ENCODE measurements at places on chromosomes 1 and 21.

- no peak for DNase-seq
These were observed 20.1 kb upstream of the KCTD3 start for GRCh38 chr1:215547011-215547410.

DNA sequence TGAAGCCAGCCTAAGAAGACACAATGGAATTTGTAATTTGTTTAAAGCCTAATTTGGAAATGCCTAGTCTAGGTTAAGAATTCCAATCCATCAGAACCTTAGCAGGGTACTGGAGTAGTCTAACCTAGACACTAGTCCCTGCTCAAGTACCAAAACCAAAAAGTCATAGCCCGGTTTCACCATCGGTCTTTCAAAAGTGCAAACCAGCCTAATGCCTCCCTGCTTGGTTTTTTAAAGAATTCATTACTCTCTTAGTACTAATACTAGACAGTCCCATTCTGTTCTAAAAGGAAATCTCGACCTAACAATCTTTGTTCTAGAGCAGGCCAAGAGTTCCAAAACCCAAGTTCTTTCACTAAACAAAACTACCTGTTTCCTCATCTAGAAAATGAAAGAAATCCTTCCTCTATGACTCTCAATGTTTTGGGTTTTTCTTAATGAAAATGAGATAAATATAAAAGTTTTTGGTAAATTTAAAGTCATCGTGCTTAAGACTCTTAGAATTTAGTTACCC, 2.6 kb downstream of the PUM1 start:
- no peak for DNase-seq

DNA sequence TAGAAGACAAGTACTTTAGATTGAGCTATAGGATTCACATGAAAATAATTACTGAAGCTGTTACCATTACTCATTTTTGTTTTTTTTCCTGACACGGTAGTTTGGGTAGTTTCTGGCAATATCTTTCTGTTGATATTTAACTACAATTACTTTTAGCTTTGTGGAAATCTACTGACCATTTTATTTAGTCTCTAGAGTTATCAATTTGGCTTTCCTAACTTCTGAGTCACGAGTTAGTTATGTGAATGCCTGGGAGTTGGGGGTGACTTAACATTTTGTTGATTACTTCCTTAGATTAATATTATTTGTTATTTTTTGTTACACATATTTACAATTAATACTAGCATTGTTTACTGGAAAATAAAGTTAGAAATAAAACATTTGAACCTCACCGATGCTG, 160.6 kb downstream of the HMCN1 start:
- DNase-seq, result no peak

- no peak for DNase-seq
These were observed 67.2 kb downstream of the SLC35A3 start for GRCh38 chr1:100036718-100037655.

DNA sequence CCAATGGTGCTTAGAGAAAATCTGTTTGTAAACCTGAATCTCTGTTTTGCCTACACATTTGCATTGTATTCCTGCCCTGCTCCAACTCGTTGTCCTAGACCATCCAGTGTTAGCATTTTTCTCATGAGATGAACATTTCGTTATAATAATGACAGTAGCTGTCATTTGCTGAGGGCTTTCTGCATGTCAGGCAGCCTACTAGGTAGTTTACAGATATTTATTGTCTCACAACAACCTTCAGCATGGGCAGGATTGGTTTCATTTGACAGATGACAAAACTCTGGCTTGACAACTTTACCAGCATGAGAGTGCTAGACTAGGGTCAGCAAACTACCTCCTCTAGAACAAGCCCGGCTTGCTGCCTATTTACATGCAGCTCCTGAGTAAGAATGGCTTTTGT, 10.1 kb downstream of the ST6GALNAC3 start:
- DNase-seq, result no peak

GRCh38 chr1:167052389-167052788, 37.8 kb downstream of the GPA33 start:
- no peak for DNase-seq

DNA sequence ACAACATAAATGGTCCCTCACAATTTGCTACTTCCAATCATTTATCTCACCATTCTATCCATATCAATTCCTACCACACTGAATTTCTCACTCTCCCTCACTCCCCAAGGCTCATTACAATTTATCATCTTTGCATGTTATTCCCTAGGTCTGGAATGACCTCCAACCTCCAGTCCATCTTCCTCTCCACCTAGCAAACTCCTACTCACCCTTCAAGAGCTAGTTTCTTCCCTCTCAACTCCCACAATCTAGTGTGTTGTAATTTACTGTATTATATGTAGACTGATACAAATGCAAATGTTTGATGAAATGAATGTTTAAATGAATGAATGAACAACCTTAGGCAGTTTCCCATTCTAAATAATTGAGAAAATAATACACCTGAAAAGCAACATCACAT, 3.6 kb downstream of the TUT4 start:
- DNase-seq, result no peak

GRCh38 chr1:90339811-90340210, 344.9 kb downstream of the ZNF326 start:
- no peak for DNase-seq

GRCh38 chr1:243496806-243497205, 241.0 kb downstream of the SDCCAG8 start:
- no peak for DNase-seq

DNA sequence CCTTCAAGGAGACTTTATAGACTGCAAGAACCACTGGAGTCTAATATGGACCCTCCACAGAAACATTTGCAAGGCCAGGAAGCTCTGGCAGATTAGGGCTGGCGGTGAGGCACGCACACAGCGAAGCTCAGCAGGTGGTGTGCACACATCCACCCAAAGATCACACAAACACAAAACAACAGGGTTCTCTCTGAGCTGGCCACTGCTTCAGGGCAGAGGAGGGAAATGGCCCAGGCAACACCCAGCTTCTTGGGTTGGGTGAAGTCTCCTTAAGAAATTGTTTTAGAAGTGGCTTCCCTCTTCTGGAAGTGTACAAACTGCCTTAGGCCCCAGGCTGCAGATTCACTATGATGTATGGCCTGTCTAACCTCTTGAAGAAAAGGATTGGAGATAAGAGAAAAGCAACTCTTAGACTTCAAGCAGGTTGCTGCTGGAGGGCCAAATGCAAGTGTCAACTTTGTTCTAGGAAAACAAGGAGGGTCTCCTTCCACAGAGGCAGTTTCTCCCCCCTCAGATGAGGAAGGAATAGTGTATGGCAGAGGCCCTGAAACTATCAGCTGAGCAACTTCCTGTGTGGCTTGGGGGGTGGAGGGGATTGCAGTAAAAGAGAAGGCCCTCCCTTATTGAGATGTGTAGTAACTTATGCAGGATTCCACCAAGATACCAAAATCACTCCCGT, 2.0 kb downstream of the RCSD1 start:
- DNase-seq, result no peak

DNA sequence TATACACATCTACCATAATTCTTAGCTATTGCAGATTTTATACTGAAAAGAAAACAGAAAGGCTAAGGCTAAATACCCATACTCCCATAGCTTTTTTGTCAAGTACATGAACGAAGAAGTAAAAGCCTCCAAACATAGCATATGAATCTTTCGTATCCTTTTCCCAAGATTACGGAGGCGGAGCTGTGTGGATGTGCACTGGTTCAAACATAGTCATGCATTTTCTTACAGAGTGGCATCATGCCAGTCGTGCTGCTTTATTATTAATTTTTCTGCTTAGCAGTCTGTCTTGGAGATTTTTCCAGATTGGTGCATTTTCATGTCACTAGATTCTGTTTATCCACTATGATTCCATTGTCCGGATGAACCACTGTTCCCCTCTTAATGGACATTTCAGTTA, 118.7 kb upstream of the RUNX3 start:
- DNase-seq, result peak; percentile 11

DNA sequence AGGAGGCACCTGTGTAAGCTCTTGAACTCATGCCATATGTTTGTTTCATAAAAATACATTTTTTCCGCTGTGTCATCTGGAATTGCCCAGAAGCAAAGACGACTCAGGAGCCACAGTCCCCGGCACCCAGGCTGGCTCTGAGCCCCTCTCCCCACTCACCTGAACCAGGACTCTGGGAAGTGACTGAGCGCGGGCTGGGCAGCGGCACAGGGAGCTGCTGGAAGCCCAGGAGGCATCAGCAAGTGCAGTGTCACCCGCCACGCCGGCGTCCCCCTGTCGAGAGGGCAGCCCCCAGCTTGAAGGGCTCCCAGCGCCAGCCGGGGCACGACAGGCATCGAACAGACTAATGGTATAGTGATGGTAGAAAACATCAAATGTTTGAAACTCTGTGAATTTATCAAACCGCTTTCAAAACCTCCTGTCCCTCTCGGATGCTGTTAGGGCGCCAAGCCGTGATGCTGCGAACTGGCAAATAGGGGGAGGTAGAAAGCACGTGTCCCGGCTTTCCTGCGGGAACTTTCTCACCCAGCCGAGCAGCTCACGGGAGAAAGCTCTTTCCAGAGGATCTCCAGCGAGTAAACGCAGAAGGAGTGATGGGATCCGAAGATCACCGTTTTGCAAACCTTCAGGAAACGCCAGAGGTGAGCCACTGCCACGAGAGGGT, 57.8 kb upstream of the COL18A1 start:
- no peak for DNase-seq

DNA sequence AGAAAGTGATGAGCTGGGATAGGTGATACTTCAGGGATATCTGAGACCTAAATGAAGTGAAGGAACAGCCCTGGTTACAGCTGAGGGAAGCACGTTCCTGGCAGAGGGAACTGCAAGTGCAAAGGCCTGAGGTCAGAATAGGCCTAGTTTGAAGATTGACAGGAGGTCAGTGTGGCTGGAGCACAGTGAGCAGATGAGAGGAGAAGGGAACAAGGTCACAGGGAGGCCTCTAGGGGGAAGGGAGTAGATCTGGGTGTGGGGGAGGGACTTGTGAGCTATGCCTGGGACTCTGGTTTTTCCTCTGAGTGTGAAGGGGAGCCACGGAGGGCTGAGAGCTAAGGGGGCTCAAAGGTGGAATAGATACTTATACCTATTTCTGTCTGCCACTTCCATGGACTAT, 736.4 kb downstream of the MATN1 start:
- no peak for DNase-seq

DNA sequence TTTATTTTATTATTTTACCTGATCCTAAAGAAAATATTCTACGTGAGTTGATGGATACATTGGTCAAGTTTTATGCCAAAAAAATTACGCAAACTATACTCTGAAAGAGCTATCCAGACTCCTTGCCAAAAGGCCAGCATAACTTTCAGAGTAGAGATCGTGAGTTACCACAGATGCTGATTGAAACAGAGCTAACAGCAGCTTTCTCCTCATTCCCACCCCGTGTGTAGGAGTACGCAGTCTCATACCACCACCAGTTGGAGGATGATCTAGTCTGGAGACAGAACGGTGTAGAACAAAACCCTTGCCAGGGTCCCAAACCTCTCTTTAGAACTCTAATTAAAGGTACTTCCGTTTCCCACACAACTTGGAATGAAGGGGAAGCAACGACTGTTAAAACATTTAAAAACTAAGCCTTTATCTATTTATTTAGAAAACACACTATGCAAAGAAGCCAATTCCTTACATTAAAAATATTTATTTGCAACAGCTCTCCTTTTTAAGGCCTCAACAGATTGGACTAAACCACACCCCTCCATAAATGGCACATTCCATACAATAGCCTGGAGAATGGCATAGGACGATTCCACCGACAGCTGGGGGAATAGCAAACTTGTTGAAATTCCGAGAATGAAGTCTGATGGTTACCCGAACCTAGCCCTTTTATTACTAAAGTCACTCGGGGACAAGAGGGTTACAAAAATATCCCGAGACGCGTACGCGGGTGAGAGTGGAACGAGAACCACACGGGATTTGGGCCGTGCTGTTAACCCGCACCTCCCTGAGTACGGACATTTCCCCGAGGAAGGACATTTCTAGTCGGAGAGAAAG, 1.4 kb downstream of the NUCKS1 start:
- no peak for DNase-seq

DNA sequence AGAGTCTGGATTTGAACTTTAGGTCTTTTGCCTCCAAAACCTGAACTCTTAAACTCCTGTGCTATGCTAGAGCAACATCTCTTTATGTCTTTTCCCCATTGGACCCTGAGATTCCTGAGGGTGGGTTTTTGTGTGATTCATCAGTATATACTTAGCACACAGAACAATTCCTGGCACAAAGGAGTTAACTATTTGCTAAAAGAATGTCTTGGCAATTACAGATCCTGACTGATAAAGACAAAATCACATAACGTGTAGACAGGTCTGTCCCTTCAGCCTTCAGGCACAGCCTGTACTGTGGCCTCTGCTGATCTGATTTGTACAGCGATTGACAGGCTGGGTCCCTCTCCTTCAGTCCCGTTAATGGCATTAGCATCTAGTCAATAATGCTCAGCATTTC, 162.4 kb upstream of the BEND5 start:
- no peak for DNase-seq

- no peak for DNase-seq
These were observed 347.7 kb downstream of the NCAM2 start for GRCh38 chr21:21345872-21346271.

GRCh38 chr1:162217706-162218105, 148.2 kb downstream of the NOS1AP start:
- DNase-seq, result no peak
